ENCODE measurements at places on chromosomes 5 and 9.

- DNase-seq, result no peak
Observed at GRCh38 chr9:24824607-24825006, 278.9 kb upstream of the IZUMO3 start.

GRCh38 chr9:32455738-32456137, 70.3 kb downstream of the RIGI start:
- no peak for DNase-seq

DNA sequence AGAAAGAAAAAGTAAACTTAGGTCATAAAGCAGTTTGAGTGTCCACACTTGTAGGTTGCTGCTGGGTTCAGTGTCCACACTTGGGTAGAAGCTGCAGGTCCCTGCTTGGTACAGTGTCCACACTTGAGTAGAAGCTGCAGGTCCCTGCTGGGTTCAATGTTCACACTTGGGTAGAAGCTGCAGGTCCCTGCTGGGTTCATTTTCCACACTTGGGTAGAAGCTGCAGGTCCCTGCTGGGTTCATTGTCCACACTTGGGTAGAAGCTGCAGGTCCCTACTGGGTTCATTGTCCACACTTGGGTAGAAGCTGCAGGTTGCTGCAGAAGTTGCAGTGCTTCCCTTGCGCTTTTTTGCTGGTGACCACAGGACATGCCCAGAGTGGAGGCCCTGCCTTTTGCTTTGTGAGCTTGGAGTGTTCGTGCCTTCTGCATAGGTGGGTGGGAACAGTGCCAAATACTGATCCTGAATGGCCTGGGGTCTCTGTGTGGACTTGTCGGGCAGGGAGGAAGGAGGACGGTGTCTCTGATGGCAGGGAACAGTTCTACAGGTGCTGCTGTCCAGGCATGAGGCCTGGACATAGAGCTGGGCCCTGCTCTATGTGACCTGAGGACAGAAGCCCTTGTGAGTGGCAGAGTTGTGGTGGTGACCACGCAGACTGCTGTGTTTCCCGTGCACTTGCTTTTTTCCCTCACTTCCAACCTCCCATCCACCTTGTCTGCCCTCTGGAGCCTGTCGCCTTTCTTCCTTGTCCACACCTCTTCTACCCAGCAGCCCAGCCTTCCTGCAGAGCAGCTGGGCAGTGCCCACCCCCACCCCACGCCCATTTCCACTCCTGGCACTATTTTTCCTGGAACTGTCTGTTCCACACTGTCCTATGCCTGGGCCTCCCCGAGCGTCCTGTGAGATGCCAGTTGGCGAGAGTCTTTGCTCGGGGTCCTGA, 120.8 kb downstream of the EHMT1 start:
- DNase-seq, result no peak

- DNase-seq, result no peak
Observed at GRCh38 chr9:17739022-17739421, 160.2 kb downstream of the SH3GL2 start.

DNA sequence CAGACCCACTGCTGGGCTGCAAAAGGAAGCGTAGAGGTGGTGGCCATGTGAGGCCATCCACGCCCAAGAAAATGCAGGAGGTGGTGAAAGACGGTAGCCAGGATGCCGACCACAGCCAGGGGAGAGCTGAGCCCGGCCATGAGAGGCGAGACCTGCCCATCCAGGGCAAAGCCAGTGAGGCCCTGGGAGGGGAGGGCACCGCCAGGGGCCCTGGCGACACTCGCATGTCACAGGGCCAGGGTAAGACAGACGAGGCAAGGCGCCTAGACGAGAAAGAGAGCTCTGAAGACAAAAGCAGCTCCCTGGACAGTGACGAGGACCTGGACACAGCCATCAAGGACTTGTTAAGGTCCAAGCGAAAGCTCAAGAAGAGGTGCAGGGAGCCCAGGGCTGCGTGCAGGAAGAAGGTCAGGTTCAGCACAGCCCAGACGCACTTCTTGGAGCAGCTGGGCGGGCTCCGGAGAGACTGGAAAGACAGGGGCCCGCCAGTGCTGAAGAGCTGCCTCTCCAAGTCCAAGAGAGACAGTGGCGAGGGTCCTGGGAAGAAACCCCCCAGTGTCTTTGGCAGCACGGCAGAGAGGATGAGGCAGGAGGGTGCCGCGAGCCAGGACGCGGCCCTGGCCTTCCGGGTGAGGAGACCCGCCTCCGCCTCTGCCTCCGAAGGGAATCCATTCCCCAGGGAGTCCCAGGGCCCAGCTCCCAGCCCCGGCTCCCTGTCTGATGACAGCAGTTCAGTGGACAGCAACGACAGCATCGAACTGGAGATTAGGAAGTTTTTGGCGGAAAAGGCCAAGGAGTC, 6.9 kb downstream of the PPP1R26 start:
- DNase-seq, result no peak

DNA sequence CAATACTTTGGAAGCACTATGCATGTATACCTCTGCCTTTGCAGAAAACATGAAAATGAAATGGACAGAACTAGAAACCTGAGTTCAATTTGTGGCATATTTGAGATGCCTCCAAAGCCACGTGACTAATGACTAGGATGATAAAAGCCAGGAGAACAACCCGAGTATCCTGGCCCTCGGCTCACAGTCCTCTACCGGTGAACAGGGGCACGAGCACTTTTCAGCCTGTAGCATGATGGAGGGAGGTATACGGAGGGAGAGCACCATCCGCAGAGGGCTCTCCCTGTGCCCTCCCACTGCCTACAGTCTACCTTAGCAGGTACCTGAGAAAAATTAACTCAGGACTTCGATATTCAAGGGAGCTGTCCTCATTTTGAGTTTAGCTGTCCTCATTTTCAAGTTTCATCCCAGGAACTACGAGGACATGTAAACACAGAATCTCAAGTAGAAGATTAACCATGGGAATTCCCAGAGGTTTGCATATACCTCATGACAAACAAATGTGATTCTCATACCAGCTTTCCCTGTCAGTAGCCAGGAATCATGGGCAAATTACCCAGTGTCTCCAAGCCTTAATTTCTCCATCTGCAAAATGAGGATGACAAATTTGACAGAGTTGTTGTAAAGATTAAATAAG, 249.3 kb downstream of the DNAH5 start:
- DNase-seq, result no peak

GRCh38 chr9:115306865-115307264, 188.9 kb upstream of the TNC start:
- no peak for DNase-seq

DNA sequence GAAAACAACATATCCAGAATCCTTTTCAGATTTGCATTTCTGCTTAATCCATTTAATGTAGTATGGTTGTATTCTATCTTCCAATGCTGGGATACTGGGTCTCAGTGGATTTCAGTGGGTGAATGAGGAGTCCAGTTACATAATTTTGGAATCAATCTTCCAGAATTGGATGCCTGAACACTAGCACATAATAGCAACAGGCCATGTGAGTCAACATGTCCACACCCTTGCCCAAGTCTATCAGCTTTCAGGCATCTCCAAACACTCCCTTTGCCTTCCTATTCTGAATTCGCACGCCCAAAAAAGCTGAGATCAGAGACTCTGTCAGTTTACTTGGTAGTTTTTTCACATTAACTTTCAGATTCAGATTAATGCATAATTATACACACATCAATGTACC, 202.6 kb downstream of the TSSK1B start:
- DNase-seq, result no peak

- no peak for DNase-seq
Observed at GRCh38 chr5:38079620-38080402, 178.5 kb upstream of the EGFLAM start.

- no peak for DNase-seq
Observed at GRCh38 chr9:101212661-101213060, 172.1 kb downstream of the BAAT start.

DNA sequence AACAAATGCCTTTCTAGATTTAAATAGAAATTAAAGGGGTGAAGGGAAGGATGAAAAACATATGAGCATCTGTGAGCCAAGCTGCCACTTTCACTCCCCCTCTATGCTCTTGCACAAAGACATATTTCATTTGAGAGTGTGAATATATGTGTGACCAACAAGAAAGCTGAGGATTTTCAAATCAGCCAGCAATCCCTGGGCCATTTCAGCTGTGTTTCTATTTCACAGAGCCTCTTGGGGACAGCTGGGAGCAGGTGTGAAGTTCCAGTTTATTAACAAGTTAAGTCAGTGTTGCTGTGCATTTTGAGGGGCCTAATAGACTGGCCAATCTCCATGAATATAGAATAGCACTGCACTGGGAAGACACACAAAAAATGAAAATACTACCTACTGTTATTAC, 248.7 kb upstream of the RGMB start:
- DNase-seq, result no peak

Data from cerebellar cortex (tissue), 1 donor.